ENCODE measurements at places on chromosomes 3 and 15.

- no peak for DNase-seq
Measured at GRCh38 chr3:144556392-144556791, 584.8 kb downstream of the DIPK2A start.

DNA sequence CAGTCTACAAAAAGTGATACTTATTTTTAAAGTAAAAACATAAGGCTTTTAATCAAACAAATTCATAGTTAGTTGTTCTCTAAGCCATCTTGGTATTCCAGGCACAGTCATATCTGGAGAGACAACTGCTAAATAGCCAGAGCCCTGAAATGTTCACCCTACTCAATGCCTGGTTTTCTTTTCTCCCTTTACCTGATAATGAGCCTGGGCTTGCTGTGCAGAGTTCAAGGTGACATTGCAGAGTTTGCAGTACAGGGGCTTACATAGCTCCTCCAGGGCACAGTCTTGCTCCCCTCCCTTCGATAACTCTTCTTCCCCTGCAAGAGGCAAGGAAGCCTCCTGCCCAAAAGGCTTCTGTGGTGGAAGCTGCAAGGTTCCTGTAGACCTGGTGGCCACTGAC, 4.3 kb downstream of the ZMAT3 start:
- no peak for DNase-seq

DNA sequence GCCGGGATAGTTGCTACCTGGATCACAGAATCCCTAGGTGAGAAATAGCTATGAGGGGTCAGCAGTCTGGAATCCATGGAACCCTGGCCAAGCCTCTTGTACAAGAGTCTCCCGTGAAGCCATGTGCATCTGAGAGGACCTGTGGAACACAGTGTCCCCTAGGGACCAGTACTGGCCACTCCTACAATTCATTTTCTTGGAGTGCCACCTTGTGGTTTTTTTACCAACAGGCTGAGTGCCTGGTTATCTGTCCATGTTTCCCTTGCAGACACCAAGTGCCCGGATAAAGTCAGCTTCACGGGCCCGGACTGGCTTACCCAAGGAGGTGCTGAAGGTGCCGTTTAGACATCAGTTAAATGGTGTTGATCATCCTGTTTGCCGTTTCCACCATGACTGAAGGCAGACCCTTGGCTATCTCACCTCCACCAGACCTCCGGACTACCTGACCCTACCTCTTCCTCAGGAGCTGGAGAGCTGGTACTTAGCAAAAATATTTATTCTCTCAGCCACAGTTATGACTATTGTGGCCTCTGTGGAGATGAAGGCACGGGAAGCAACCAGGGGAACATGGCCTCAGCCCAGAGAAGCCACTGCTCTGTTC, 93.9 kb downstream of the RBPMS2 start:
- DNase-seq, result peak; percentile 32

DNA sequence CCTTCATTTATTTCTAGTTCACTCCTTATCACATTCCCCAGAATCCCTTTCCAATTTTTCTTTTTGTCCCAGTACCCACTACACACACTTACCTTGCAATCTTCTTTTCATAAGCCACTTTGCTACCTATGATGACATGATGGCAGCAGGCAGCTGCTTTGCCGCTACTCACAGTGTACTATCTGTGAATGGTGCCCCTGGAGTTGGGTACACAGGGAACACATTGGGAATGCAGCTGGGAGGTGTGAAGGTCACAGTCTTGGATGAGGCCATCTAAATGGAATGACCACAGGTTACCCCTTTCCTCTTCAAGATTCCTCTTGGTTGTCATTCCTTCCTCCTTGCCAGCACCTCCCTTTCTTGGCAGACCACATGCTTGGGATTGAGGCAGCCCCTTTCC, 20.8 kb upstream of the TNIK start:
- no peak for DNase-seq

- DNase-seq, result no peak
Measured at GRCh38 chr3:4534906-4535305, 41.8 kb downstream of the ITPR1 start.
